ENCODE measurements at places on chromosomes 12 and 14. TPM values are rescaled to one million over a fixed set of nuclear protein-coding genes. Genes with fewer than 3 reads are reported as not detected.

DNA sequence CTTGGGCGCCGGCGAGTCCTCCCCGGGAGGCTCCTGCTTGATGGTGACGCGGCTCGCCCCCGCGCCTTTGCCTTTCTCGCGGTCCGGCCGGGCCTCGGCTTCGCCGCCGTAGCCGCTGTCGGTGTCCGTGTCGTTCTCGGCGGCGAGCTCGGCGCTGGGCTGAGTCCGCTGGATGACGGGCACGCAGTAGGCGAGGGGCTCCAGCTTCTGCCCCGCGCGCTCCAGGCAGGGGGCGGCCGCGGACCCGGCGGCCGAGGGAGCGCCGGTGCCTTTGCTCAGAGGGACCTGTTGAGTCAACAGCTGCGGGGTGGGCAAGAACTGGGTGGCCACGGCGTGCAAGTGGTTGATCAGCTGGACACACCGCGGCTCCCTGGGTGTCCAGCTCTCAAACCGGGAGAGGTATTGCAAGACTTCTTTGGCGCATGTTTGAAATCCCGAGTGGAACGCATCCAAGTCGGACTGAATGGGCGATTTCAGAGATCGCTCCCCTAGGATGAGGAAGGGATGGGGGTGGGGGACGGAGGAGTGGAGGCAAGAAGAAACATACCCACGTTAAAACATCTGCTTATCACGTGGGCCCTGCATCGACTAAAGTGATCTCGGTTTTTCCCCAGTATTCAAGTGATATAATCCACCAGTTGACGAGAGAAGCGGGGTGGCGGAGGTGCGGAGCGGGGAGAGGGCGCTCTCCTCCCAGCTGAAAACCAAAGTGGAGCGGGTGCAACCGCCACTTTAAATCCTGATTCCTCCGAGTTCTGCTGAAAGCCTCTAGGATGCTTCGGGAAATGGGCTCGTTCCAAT, 2.0 kb downstream of the BHLHE41 start:
- peak overlapping the region; percentile 16 for H3K27ac ChIP-seq
- peaks cover 12% of the 10 kb centered on the region for H3K27me3 ChIP-seq
- no peaks in the 10 kb centered on the region for H3K36me3 ChIP-seq
- no peaks in the 10 kb centered on the region for H3K4me1 ChIP-seq

- H3K4me3 ChIP-seq: no peak overlapping the region
- no peaks in the 10 kb centered on the region for H3K27me3 ChIP-seq
- H3K4me1 ChIP-seq: peaks cover 10% of the 10 kb centered on the region
- H3K36me3 ChIP-seq: peaks cover 5% of the 10 kb centered on the region
- H3K27ac ChIP-seq: peak overlapping the region; percentile 60
These were observed 58.0 kb downstream of the TMTC1 start for GRCh38 chr12:29725587-29726320.

DNA sequence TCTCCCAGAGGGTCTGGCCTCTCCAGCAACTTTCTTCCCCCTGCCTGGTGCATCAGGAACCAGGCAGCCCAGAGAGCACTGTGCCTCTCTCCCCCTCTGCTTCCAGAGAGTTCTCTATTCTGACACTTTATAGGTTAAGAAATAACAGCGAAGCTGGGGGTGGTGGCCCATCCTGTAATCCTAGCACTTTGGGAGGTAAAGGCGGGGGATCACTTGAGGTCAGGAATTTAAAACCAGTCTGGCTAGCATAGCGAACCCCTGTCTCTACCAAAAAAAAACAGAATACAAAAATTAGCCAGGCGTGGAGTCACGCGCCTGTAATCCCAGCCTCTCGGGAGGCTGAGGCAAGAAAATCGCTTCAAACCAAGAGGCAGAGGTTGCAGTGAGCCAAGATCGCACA, 58.3 kb downstream of the ESRRB start:
- H3K4me3 ChIP-seq: no peak overlapping the region
- H3K27ac ChIP-seq: no peak overlapping the region
- H3K4me1 ChIP-seq: no peaks in the 10 kb centered on the region
- DNase-seq: no peak

DNA sequence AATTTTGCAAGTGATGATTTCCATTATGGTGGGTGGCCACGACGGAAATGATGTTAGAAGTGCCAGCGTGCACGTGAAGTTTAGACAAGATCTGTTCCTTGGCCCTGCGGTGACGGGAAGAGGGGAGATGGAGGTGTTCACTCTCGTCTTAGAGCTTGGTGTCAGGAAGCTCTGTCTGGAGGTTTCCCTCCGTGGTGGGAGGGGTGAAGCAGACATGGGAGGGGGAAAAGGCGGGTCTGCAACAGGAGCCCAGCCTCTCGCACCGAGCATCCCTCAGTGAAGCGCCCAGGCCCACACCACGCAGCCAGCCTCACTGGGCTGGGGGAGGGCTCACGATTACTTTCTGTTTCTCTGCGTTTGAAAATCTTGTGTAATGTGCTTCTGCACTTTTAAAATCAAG, 26.3 kb downstream of the EML1 start:
- no peak for DNase-seq
- peaks cover 5% of the 10 kb centered on the region for H3K4me1 ChIP-seq
- H3K36me3 ChIP-seq: peaks cover 8% of the 10 kb centered on the region
- H3K27ac ChIP-seq: no peak overlapping the region

GRCh38 chr14:103045371-103045869, 11.9 kb downstream of the CDC42BPB start:
- no peak overlapping the region for H3K27ac ChIP-seq
- H3K4me3 ChIP-seq: no peak overlapping the region
- H3K4me1 ChIP-seq: peaks cover 1% of the 10 kb centered on the region
- no peaks in the 10 kb centered on the region for H3K27me3 ChIP-seq
- DNase-seq: no peak
- peaks cover 8% of the 10 kb centered on the region for H3K36me3 ChIP-seq

DNA sequence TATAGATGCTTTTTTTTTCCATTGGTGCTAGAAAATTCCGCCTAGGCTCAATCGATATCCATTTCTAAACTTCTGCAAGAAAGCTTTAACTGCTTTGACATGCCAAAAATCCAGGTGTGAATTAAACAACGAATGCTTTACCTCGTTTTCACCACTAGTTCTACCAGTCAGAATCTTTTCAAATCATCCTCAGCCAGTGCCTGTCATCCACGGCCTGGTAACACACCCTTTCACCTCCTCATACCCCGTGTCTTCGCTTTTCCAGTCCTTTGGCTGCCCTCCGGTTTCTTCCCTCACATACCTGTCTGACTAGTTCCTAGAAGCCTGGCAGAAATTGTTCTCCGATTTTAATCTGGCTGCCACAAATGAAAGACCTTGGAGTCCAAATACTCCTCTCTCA, 1.4 kb upstream of the PHC1 start:
- no peak for DNase-seq
- no peaks in the 10 kb centered on the region for H3K36me3 ChIP-seq
- no peaks in the 10 kb centered on the region for H3K27me3 ChIP-seq
- H3K4me3 ChIP-seq: no peak overlapping the region
- peaks cover 2% of the 10 kb centered on the region for H3K4me1 ChIP-seq

GRCh38 chr12:122096591-122097149, 18.1 kb downstream of the MLXIP start:
- peaks cover 45% of the 10 kb centered on the region for H3K4me1 ChIP-seq
- peak; percentile 70 for DNase-seq
- no peak overlapping the region for H3K4me3 ChIP-seq
- no peaks in the 10 kb centered on the region for H3K27me3 ChIP-seq

GRCh38 chr12:1117371-1117770, 126.3 kb downstream of the ERC1 start:
- peak; percentile 78 for DNase-seq
- no peak overlapping the region for H3K4me3 ChIP-seq
- H3K36me3 ChIP-seq: peaks cover 3% of the 10 kb centered on the region
- peaks cover 3% of the 10 kb centered on the region for H3K4me1 ChIP-seq
- no peaks in the 10 kb centered on the region for H3K27me3 ChIP-seq

- H3K36me3 ChIP-seq: peaks cover 4% of the 10 kb centered on the region
- H3K27me3 ChIP-seq: no peaks in the 10 kb centered on the region
- peaks cover 2% of the 10 kb centered on the region for H3K4me1 ChIP-seq
- H3K4me3 ChIP-seq: no peak overlapping the region
- no peak overlapping the region for H3K27ac ChIP-seq
- DNase-seq: no peak
These were observed 26.3 kb downstream of the RXYLT1 start for GRCh38 chr12:63805704-63806672.

DNA sequence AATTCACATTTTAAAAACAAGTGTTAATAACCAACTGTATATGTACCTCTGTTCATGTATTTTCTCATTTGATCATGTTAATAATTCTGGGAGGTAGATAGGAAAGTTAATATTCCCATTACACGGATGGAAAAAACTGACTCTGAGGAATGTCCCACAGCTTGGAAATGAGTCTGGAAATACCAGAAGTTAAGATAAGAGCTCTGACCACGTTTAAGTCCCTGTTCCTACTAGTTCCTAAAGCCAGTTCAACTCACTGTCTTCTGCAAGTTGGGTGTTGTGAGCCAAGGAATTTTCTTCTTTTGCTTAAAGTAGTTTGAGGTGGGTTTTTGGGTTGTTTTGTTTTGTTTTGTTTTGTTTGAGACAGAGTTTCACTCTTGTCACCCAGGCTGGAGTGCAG, 104.5 kb downstream of the TMEM30B start:
- H3K4me1 ChIP-seq: peaks cover 30% of the 10 kb centered on the region
- DNase-seq: no peak
- H3K4me3 ChIP-seq: no peak overlapping the region

- H3K36me3 ChIP-seq: no peaks in the 10 kb centered on the region
- no peak for DNase-seq
- H3K27ac ChIP-seq: no peak overlapping the region
- H3K4me1 ChIP-seq: no peaks in the 10 kb centered on the region
- H3K27me3 ChIP-seq: no peaks in the 10 kb centered on the region
These were observed 247.7 kb upstream of the SFSWAP start for GRCh38 chr12:131463174-131463573.

GRCh38 chr12:53735-54730, 12.5 kb upstream of the IQSEC3 start:
- H3K4me3 ChIP-seq: no peak overlapping the region
- H3K27me3 ChIP-seq: peaks cover 18% of the 10 kb centered on the region
- DNase-seq: no peak
- peaks cover 2% of the 10 kb centered on the region for H3K4me1 ChIP-seq
- no peaks in the 10 kb centered on the region for H3K36me3 ChIP-seq

DNA sequence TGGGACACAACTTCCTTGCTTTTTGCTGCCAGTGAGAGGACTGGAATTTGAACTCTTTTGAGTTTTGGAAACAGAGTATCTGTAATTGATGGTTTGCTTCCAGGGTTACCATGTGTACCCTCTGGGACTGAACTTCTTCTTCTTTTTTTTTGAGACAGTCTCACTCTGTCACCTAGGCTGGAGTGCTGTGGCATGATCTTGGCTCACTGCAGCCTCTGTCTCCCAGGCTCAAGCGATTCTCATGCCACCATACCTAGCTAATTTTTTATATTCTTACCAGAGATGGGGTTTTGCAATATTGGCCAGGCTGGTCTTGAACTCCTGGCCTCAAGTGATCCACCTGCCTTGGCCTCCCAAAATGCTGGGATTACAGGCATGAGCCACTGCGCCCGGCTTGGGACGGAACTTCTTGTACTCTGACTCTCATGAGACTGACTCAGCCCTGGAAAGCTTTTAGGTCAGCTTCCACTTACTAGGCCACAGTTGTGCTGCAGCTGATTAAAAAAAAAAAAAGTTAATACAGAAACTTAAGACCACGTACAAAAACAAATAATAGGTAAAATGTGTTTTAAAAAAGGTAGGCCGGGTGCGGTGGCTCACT, 15.8 kb downstream of the SEL1L start:
- no peak overlapping the region for H3K4me3 ChIP-seq
- DNase-seq: peak; percentile 67
- H3K4me1 ChIP-seq: peaks cover 15% of the 10 kb centered on the region
- no peaks in the 10 kb centered on the region for H3K27me3 ChIP-seq

GRCh38 chr12:88029093-88029665, at the start of gene C12orf50:
Gene C12orf50 (minus strand): TSS chr12:88029401. CDS start chr12:88026962, 2,439 bp downstream.
- peaks cover 3% of the 10 kb centered on the region for H3K27me3 ChIP-seq
- no peak for DNase-seq
- no peaks in the 10 kb centered on the region for H3K4me1 ChIP-seq
- H3K36me3 ChIP-seq: no peaks in the 10 kb centered on the region
- H3K27ac ChIP-seq: no peak within 1 kb of the TSS

DNA sequence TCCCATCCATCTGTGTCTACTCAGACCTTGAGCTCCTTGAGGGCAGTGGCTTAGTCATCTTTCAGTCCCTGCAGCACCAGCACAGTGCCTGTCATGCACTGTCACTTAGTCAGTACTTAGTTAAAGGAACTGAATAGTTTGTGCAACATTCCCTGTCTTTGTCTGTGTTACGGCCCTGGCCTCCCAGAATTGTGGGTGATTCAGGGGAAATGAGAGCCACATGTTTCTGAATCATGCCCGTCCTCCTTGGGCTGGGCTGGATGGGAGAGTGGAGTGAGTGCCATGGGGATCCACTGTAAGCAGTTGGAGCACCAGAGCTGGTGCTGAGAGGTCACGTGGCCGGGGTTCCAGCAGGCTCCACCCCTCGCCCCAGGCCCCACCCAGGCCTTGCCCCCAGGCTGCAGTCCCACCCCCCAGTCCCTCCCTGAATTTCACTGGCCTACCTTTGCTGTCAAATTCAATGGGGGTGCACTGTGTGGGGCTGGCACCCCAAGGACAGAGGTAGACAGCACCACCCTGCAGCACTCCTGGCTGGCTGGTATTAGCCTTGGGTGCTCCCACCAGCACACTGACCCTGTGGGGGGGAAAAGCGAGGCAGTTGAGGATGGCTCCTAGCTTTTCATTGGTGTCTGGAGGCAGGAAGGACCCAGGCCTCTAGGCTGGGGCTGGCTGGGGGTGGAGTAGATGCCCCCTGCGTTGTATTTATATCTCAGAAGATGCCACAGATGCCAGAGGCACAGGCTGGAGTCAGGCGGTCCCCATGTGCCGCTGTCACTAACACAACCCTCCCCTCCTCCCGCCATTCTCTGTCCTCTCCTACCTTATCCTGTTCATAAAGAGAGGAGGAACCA, 7.5 kb downstream of the ITGA5 start:
- H3K4me3 ChIP-seq: no peak overlapping the region
- H3K27ac ChIP-seq: peak overlapping the region; percentile 36
- H3K36me3 ChIP-seq: peaks cover 41% of the 10 kb centered on the region
- no peaks in the 10 kb centered on the region for H3K27me3 ChIP-seq
- DNase-seq: peak; percentile 96

CALM1 gene
- 206 TPM for total RNA-seq

NFATC4 gene
- total RNA-seq: 15.6 TPM

SMIM41 gene
- total RNA-seq: not detected

DDX47 gene
- 77.8 TPM for total RNA-seq

CD69 gene
- not detected for total RNA-seq

HSPB8 gene
- total RNA-seq: 12.9 TPM

FAR2 gene
- total RNA-seq: 1.1 TPM
